ENCODE measurements at places on chromosomes 11 and 22.

DNA sequence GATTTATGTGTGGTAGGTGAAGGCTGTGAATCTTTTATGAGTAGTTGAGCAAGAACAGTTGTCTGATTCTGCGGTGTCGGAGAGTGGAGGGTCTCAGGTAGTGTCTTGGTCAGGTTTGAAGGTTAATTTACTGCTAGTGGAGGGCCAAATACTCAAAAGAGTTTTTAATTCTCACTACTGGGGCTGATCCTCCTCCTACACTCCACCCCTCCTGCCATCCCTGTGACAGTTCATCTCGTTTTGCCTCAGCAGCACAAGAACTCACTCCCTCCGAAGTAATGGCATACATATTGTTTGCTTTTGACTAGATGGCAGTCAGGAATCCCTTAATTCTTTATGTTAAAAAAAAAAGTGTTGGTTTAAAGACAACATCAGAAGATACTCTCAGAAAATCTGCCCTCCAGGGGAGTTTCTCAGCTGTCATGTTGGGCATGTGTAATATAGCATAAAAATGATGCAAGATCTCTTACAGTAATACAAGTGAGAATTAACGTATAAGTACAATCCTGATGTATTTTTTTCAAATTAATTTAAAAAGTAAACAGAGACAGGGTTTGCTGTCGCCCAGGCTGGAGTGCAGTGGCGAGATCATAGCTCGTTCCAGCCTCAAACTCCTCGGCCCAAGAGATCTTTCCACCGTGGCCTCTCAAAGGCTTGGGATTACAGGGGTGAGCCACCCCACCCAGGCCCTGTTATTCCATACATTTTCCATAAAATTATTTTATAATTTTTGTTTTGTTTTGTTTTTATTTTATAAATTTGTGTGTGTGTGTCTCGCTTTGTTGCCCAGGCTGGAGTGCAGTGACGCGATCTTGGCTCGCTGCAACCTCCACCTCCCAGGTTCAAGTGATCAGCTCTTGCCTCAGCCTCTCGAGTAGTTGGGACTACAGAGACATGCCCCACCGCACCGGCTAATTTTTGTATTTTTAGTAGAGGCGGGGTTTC, 1.3 kb downstream of the FAR1 start:
- no peak for DNase-seq

- no peak for DNase-seq
Observed at GRCh38 chr11:129426776-129427175, 51.1 kb downstream of the BARX2 start.

DNA sequence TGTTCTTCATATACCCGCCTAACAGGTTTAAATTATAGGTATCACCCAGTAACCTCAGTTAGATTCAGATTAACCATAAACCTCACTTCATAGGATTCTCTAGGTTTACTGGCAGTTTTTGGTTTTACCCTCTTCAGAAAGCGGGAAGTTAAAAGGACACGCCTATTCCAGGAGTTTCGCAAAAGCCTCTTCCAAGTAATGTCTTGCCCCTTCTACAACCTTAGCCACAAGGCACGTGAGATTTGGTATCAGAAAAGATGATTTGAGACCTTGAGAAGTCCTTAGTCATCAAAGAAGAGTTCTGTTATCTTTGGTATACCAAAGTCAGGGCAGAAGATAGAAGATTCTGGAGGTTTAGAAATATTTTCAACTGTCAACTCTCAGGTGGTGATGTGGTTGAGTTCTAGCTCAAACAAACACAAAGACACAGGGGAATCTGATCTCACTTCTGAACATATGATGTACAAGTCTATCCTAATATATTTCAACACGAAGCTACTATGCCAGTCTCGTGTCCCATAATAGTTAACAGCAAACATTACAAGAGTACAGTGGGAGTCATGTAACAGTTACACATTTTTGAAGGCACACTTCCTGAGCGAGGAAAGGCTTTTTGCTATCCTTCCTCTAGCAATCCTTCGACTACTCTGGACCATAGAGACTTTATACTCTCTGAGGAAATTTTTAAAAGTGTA, 103.5 kb downstream of the USP35 start:
- no peak for DNase-seq

- DNase-seq: no peak
Observed at GRCh38 chr11:88535916-88536547, 198.5 kb upstream of the CTSC start.

- DNase-seq: no peak
Observed at GRCh38 chr11:132987936-132988335, 544.4 kb downstream of the OPCML start.
